ENCODE measurements at places on chromosomes 7 and 10.

- no peak for DNase-seq
Observed at GRCh38 chr7:116317907-116318306, 107.6 kb downstream of the TES start.

DNA sequence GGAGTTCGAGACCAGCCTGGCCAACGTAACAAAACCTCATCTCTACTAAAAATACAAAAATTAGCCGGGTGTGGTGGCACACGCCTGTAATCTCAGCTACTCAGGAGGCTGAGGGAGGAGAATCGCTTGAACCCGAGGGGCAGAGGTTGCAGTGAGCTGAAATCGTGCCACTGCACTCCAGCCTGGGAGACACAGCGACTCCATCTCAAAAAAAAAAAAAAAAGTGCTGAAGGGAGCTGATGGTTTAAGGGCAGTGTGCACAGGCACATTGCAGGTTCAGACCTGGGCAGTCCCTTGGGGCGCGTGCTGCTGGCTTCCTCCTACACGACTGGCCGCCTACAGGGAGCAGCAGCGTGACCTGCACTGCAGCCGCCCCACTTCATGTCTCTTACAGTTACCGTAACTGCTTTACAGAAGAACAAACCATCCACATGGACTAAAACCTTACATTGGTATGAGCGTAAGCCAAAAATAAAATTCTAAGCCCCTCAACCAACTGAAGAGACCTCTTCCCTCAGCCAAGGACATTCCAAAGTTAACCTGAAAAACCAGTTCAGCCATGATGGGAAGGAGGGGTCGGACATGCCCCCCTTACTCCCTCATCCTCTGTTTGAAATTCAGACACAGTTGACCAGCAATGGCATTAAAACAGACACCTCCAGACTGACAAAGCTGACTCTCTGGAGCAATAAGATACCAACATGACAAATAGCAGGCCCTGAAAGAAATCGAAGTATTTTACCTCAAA, 262.2 kb downstream of the ZMYND11 start:
- no peak for DNase-seq

GRCh38 chr7:130896898-130897514, 163.0 kb upstream of the KLF14 start:
- peak; percentile 59 for DNase-seq

DNA sequence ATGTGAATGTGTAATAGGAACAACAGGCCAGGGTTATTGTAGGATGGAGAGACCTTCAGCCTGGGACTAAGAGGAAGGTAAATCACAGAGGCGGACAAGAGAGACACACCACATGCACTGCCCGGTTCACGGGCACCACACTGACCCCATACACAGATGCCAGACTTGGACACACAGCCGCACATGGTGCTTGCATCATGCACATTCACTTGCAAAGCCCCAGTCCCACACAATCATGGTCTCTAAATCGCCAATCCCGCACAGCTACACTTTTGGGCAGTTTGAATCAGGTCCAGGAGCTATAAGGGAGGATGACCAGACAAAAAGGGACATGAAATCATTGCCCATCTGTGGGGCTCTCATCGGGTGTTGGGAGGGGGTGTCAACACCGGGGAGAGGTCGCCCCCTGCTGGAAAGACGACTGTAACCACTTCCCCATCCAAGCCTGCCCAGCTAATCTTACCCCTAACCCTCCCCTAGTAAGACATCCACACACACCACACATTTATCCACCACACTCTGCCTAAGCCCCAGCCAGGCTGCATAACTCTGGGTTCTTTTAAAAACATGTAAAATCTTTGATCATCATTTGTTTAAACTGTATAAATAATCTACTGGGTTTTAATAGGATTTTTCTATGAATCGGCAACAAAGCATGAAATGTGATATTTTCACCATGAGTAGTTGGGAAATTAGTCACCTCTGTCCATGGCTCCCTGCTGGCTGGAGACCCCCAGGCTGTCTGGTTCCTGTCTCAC, 40.5 kb upstream of the SLF2 start:
- no peak for DNase-seq

GRCh38 chr7:158581440-158582088, 6.1 kb downstream of the PTPRN2 start:
- DNase-seq = no peak

- DNase-seq = no peak
Observed at GRCh38 chr7:40531956-40532355, 397.2 kb downstream of the SUGCT start.

- no peak for DNase-seq
Observed at GRCh38 chr7:123538189-123538714, 3.9 kb upstream of the IQUB start.

DNA sequence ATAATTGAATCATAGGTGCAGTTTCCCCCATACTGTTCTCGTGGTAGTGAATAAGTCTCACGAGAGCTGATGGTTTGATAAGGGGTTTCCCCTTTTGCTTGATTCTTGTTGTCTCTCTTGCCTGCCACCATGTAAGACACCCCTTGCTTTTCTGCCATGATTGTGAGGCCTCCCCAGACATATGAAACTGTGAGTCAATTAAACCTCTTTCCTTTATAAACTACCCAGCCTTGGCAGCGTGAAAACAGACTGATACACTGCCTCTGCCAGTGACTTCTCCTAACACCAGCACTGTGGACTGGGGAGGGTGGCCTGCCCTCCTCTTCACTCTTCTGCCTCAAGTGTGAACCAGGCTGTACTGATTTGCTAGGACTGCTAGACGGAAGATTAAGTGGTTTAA, 108.6 kb downstream of the RAB11FIP2 start:
- DNase-seq = no peak

DNA sequence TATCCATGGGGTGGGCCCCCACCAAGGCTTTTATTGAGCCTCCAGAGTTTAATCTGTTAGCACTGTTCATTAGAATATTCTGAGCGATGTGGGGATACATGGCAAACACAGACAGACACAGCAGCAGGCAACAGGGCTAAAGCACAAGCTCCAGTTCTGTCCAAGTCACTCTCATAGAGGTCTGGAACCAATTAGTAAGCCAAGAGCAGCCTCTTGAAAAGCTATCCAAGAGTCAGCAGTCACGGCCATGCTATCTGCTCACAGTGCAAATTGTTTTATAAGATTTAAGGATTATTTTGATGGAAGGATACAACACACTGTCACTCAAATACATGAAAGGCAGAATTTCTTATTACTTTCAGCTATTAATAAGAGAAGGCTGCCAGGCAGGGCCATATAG, 86.4 kb upstream of the DGKB start:
- DNase-seq = no peak

GRCh38 chr7:37083311-37084096, 359.2 kb upstream of the AOAH start:
- no peak for DNase-seq

- no peak for DNase-seq
Observed at GRCh38 chr7:43537765-43538403, 45.0 kb upstream of the STK17A start.

DNA sequence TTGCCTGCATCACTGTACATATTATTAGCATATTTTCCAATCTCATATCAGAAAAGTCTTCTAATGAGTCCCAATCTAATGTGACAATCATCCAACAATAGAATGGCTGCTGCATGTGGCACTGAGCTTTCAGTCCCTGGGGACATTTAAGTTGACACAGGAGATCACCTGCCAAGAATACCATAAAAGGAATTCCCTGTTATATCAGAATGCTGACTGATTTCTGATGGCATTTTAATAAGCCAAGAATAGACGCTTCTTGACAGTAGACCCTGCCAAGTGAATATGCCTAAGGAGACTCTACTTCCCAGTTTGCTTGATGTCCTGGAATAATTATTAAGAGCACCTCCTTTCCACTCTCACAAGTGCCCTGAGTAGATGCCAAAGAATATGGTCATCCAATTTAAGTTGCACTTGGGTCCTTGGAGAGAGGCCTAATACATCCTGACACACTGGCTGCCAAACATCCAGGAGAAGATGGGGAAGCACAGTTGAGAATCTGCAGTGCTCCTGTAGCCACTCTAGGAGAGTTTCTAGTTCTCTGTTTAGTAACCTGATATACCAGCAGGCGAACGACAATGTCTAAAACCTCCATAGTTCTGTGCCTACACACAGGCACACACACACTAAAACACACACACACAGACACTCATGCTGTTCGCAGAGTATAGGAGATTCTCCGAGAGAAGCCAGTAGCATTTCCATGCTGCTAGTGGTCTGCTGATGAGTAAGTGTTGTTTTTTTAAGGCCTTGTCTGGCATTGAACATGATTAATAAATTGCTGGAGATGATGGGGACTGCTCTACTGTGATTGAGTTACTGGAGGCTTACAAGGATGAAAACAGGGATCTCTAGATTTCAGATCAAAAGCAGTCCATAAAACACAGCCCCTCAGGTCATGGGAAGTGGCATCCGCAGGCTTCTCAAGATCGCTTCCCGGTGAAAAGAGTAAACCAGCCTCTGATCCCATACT, 369.6 kb downstream of the KCNMA1 start:
- DNase-seq = no peak

- peak; percentile 56 for DNase-seq
Observed at GRCh38 chr10:91006001-91006751, 85.3 kb upstream of the ANKRD1 start.

- no peak for DNase-seq
Observed at GRCh38 chr10:46326066-46326465, 39.3 kb downstream of the ANTXRL start.

GRCh38 chr7:23372611-23373010, 73.5 kb downstream of the MALSU1 start:
- no peak for DNase-seq

DNA sequence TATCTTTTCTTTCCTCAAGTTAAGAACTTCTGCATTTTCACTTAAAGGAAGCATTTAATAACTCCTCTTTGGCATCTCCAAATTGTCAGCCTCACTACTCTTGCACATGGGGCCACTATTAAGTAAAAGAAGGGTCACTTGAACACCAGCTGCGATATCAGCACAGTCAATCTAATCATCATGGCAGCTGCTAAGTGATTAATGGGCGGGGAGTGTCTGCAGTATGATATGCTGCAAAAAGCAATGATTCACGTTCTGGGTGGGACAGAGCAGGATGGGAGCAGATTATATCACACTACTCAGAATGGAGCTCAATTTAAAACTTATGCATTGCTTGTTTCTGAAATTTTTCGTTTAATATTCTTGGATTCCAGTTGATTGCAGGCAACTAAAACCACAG, 447.4 kb upstream of the PFKP start:
- no peak for DNase-seq

- no peak for DNase-seq
Observed at GRCh38 chr10:1526436-1527055, 210.8 kb downstream of the ADARB2 start.

DNA sequence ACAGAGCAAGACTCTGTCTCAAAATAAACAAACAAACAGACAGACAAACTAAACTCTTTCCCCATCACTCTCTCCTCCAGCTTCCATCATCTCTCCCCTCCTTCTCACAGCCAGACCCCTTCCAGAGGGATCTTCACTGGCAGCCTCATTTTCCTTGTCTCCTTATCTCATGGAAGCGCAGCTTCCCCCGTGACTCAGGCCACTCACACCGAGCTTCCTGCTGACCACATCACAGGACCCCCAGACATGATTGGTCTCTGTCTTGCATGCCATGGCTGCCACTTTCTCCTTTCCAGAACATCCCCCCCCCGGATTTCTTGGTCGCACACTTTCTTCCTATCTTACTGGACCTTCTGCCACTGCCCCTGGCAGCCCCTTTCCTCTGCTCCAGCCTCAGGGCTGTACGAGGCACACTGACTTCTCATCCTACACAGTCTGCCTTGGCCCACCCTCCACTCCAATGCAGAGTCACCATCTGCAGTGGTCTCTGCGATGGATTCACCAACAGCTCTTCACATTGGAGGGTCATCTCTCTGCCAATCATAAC, 4.9 kb upstream of the INSIG1 start:
- DNase-seq = no peak

DNA sequence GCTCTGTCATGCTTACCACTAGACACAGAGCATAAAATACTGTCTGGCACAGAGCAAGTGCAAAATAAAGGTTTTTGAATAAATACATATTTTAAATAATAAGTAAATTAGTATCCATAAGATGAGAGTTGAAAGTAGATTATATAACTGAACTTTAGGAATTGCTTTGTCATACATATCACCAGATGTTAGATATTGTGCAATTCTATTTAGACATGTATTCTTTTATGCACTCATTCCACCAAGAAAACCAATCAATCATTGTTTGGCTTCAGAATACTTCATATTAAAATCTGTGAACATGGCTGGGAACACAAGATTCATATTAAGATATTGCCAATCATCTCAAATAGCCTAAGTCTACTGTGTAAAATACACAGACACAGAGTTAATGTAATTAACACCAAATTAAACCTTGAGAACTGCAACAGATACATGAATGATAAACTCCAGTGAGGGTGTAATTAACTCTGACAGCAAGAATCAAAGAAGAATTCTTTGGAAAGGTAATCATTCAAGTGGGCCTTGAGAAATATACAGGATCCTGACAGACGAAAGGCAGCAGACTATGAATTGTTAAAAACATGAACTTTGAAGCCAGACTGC, 201.0 kb upstream of the PTN start:
- DNase-seq = no peak

DNA sequence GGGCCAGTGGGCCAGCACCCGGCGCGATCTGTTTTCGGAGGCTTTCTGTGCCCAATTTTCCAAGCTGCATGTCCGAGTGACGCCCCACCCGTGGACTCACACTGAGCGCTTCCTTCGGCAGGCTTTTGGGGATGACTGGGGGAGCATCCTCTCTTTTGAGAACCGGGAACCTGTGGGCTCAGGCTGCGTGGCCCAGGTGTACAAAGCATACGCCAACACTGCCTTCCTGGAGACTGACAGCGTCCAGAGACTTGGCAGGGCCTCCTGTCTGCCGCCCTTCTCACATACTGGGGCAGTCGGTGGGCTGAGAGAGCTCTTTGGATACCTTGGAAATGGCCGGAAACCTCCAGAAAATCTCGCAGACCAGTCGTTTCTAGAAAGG, 1.0 kb downstream of the ADCK2 start:
- DNase-seq = no peak

GRCh38 chr7:150982351-150982750, 4.2 kb upstream of the KCNH2 start:
- peak; percentile 86 for DNase-seq

DNA sequence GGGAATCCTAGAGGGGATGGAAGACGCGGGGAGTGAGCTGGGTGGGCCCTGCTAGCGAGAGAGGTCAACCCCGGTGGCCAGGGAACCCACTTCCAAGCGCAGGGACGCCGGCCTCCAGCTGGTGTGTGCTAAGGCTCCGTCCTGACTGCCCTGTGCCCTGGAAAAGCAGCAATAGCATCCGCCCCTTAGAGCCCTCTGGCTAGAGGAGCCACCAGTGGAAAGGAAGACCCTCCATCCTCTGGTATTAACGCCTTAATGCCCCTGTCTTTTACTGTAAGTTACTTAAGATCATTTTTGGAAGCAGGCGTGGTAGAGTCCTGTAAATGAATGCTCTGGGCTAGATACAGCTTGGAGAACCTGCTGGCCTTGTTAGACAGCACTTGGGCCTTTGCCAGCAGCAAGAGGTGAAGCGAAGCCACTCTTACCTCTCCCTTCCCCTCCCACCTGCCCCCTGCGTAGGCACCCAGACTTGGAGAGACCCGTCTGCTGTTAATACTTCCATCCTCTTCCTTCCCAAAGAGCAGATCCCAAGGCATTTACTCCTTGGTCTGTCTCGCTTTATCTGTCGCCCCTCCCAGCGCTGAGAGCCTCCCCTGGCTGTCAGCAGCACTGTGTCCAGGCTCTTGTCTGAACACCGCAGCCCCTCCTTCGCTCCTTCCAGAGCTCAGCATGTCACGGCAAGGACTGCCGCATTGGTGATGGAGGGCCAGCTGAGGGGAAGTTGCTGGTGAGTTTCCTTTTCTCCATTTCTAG, 4.6 kb downstream of the REPIN1 start:
- no peak for DNase-seq

Measured in substantia nigra (tissue), 51 donors.